ENCODE measurements at places on chromosomes 4 and X.

- DNase-seq: no peak
These were observed 11.7 kb upstream of the TENM3 start for GRCh38 chr4:182231496-182231895.

DNA sequence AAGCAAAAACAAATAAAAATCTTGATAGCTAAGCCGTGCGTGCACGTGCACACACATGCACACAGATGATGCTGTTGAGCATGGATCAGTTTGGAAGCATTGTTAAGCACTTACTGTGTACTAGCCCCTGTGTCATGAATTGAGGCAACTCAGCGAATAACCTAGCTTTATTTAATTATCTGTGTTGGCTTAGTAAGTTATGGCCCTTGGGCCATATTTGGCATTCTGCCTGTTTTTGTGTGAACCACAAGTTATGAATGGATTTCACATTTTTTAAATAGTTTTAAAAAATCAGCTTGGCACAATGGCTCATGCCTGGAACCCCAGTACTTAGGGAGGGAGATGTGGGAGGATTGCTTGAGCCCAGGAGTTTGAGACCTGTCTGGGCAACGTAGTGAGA lies 113.6 kb upstream of the CBLL2 start:
- DNase-seq: no peak

- DNase-seq: no peak
These were observed 99.7 kb upstream of the ENPP6 start for GRCh38 chr4:184317234-184317918.

DNA sequence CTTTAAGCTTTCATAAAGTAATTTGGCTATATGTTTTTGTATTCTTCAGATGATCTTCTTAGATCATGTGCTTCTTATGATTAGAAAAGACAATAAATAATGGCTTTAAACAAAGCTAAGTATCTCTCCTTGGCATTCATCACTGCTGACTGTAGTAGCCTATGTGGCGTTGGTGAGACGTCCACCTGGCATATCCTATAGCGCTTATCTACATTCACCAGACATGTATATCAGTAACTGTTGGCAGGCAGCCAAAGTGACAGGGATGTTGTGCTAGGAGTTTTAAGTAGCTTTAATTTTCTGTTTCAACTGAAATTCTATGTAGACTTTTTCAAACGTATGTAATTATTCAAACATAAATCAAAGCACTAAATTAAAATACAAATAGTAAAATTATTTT lies 276.4 kb downstream of the IL15 start:
- no peak for DNase-seq

- no peak for DNase-seq
These were observed 164.9 kb downstream of the MAML3 start for GRCh38 chr4:139988863-139989765.

- no peak for DNase-seq
These were observed 16.5 kb upstream of the GRIA3 start for GRCh38 chrX:123167621-123168020.
